ENCODE measurements at places on chromosomes 13 and 19. TPM values are rescaled to one million over a fixed set of nuclear protein-coding genes. Genes with fewer than 3 reads are reported as not detected.

The COMP gene
- total RNA-seq, result not detected

GRCh38 chr13:39941236-39941635, 285.8 kb downstream of the COG6 start:
- no peak overlapping the region for H3K4me3 ChIP-seq
- no peak overlapping the region for H3K27ac ChIP-seq

GRCh38 chr19:52099497-52100138, 4.1 kb upstream of the ZNF841 start:
- no peaks in the 10 kb centered on the region for H3K27me3 ChIP-seq
- no peak overlapping the region for H3K27ac ChIP-seq
- H3K4me1 ChIP-seq, result no peaks in the 10 kb centered on the region
- DNase-seq, result no peak
- no peaks in the 10 kb centered on the region for H3K36me3 ChIP-seq
- no peak overlapping the region for H3K4me3 ChIP-seq

DNA sequence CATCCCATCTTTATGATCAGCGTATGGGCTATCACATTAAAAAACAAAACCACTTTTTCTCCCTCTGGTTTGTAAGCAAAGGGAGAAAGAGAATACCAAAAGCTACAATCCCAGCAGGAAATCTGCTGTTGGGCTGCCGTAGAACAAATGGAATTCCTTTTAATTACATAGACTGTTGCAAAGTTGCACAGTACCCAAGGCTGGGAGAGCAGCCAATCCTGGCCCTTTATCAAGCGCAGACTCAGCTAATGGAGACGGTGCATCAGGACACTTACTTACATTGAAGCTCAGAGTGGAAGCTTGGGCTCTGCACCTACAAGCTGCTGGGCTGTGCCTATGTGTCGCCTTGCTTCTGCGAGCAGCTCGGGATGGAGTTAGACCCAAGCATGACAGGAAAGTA, 15.2 kb downstream of the CCNA1 start:
- H3K27me3 ChIP-seq, result no peaks in the 10 kb centered on the region
- H3K4me3 ChIP-seq, result no peak overlapping the region
- H3K36me3 ChIP-seq, result no peaks in the 10 kb centered on the region
- no peak for DNase-seq
- no peaks in the 10 kb centered on the region for H3K4me1 ChIP-seq

DNA sequence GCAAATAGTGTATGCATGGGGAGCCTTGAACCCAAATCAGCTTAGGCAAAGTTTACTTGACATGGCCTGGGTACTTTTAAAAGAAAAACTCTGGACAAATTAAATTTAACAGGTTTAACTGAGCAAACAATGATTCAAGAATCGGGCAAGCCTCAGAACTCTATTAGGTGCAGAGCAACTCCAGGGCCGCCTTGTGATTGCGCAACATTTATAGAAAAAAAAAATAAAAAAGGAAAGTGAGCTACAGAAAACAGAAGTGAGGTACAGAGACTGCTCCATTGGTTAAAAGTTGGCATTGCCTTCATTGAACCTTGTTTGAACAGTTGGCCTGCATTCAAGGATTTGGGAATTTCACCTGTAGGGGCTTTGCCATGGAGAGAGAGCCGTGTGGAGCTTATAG, 421.0 kb upstream of the TSHZ3 start:
- H3K36me3 ChIP-seq, result no peaks in the 10 kb centered on the region
- no peak overlapping the region for H3K27ac ChIP-seq
- no peak for DNase-seq
- no peaks in the 10 kb centered on the region for H3K4me1 ChIP-seq

- H3K27ac ChIP-seq, result no peak overlapping the region
- DNase-seq, result no peak
- no peaks in the 10 kb centered on the region for H3K27me3 ChIP-seq
- H3K36me3 ChIP-seq, result no peaks in the 10 kb centered on the region
- no peak overlapping the region for H3K4me3 ChIP-seq
- H3K4me1 ChIP-seq, result peaks cover 11% of the 10 kb centered on the region
These were observed 899 bp downstream of the GIPC3 start for GRCh38 chr19:3586127-3586626.

- H3K4me3 ChIP-seq, result no peak overlapping the region
These were observed 142.0 kb downstream of the DLEU7 start for GRCh38 chr13:50701469-50701868.
